ENCODE measurements at places on chromosomes 16 and 17.
A peak's percentile ranks its signal among the peaks of the same experiment; 100 is the strongest.

DNA sequence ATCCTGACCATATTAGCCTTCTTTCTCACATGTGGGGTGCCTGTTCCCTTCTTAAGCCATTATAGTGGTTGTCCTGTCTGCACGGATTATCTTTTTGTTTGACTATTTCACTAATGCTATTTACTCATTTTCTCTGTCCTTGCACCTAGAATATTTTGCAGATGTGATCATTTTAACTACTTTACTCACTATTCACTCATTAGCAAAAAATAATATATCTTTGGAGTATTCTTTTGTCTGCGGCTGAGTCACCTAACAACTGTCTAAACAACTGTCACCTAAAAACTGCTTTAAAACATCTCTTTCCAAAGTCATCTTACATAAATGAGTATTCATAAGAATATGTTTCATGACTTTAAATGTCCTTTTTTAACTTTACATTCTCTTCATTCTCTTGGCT is 87.4 kb downstream of the KCNJ2 start:
- no peak for DNase-seq

- DNase-seq, result no peak
Observed at GRCh38 chr17:12330456-12330855, 309.8 kb downstream of the MAP2K4 start.

GRCh38 chr17:33234930-33235685 is 58.0 kb downstream of the ASIC2 start:
- no peak for DNase-seq

DNA sequence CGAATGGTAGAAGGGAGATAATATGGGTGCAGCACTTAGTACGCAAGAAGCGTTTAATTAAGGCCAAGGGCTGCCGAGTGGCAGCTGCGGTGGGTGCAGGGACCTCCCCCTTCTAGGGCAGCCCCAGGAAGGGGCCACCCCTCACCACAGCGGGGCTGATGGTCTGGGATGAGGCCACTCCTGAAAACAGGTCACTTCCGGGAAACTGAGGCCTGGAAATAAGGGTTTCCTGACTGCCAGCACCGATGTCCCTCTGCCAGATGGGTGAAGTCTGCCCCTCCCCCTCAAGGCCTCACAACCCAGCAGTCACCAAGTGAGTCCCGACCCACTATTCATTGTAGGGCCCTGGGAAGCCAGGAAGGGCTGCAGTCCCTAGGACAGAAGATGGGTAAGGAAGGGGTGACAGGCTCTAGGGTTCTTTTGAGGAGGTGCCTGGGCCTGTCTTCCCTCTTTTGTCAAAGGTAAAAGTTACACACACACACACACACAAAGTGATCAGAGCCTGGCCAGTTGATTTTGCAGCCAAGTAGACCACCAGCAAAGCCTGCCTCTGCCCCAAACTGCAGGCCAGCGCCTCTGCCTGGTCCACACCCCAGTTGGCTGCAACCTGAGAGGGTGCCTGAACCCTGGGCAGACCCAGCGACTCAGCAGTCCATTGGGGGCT is 12.5 kb downstream of the SREBF1 start:
- DNase-seq, result no peak

DNA sequence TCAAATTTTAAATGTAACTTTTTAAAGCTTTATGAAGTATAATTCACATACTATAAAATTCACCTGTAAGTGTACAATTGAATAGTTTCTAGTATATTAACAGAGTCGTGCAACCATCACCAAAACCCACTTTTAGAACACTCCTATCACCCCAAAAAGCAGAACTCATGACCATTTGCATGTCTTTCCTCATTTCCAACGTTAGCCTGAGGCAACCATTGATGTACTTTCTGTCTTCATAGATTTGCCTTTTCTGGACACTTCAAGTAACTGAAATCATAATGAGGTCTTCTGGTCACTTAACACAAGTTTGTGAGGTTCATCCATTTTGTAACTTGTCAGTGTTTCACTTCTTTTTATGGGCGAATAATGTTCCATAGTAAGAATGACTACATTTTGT is 33.2 kb downstream of the METTL16 start:
- no peak for DNase-seq

GRCh38 chr16:68257251-68257905 is 6.9 kb upstream of the SLC7A6 start:
- no peak for DNase-seq

GRCh38 chr16:87966064-87966645 is 14.9 kb downstream of the BANP start:
- no peak for DNase-seq

DNA sequence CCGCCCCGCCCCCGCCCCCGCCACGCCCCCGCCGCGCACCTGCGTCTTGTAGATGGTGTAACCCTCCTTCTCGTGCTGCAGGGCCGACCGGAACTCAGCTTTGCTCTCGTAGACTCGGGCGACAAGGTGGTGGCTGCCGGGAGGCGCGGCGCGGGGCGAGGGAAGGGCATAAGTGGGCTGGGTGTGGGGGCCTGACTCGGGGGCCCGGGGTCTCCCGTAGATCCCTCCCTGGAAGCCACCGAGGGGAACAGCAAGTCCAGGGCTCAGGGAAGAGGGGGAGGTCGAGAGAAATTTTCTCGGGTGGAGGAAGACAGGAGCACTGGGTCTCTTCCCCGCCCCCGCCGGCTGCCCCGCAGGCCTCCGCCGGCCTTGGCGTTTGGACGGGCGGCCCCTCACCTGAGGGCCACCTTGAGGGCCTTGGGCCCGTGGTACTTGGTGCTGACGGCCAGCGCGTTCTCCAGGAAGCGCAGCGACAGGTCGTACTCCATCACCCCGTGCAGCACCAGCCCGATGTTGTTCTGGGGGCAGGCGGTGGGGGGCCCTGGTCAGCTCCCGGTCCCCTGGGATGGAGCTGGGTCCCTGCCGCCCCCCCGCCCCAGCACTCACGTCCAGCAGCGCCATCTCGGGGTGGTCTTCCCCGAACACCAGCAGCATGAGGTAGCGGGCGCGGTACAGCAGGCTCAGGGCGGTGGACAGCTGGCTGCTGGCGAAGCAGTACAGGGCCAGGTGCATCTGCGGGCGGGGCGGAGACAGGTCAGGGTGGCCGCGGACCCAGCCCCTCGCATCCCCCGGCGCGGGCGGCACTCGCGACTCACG is 19.4 kb downstream of the CLUH start:
- no peak for DNase-seq

DNA sequence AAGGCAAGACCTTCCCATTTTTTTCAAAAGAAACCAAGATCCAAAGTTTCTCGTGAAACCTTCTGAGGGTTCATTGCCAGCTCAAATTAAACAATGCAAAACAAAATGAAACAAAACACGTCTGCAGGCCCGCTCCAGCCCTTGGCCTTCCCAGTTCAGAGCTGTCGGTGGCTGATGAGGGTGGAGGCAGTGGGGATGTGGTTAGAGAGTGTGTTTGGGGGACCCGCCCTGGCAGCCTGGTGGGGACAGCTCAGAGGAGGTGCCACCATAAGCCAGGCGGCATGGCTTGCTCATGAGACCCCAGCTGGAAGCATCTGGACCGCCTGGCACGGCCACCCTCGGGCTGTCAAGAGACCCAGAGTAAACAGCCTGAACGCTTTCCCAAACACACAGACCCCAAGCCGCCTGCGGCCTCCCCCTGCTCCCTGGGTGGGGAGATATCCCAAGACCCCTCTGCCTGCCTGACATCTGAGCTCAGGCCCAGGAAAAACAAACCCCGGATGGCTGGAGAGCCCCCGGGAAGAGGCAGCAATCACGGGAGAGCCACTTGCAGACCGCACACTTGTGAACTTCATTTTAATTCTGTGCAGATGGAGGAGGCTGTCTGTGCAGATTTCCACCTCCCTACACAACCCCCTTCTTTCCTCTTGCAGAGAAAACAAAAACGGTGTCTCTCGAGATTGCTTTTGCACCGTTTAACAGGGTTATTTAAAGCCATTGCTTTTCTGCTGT is 35.4 kb upstream of the LITAF start:
- DNase-seq, result no peak

- no peak for DNase-seq
Observed at GRCh38 chr17:29257756-29258155, 11.1 kb downstream of the CRYBA1 start.

- no peak for DNase-seq
Observed at GRCh38 chr17:6019959-6020358, 50.2 kb upstream of the WSCD1 start.

DNA sequence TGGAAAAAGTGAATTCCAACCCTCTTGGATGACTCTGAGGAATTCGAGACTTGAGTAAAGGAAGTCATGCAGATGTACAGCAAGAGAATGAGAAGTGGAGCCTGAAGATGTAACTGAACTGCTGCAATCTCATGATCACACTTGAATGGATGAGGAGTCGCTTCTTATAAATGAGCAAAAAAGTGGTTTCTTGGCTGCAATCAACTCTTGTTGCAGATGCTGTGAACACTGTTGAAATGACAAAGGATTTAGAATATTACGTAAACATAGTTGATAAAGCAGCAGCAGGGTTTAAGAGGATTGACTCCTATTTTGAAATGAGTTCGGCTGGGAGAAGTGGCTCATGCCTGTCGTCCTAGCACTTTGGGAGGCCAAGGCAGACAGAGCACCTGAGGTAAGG is 25.5 kb downstream of the ASPA start:
- DNase-seq, result no peak

DNA sequence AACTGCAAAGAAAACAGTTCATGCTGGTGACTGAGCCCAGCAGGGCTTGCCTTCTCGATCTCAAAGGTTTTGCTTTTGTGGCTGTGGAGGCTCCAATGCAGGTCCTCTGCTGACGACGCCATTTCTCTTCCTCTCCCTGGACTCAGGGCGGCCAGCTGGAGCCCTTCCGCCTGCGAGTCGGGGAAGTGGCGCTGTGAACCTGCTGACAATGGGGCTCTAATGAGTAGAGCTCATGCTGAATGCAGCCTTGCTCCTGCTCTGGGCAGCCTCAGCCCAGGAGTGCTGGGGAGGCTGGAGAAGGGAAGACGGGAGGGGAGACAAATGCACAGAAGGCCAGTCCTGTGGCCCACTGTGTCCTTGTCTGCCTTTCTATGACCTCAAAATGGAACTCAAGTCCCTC is 43.8 kb downstream of the VAC14 start:
- DNase-seq, result no peak

GRCh38 chr17:4293572-4293971 is 29.8 kb upstream of the ANKFY1 start:
- DNase-seq, result no peak

- DNase-seq, result peak; percentile 18
Observed at GRCh38 chr17:42276359-42276608, at the start of gene STAT5B. Gene STAT5B, minus strand, starts transcription at chr17:42276391. Its CDS starts 44,264 bp downstream, at chr17:42232127.

DNA sequence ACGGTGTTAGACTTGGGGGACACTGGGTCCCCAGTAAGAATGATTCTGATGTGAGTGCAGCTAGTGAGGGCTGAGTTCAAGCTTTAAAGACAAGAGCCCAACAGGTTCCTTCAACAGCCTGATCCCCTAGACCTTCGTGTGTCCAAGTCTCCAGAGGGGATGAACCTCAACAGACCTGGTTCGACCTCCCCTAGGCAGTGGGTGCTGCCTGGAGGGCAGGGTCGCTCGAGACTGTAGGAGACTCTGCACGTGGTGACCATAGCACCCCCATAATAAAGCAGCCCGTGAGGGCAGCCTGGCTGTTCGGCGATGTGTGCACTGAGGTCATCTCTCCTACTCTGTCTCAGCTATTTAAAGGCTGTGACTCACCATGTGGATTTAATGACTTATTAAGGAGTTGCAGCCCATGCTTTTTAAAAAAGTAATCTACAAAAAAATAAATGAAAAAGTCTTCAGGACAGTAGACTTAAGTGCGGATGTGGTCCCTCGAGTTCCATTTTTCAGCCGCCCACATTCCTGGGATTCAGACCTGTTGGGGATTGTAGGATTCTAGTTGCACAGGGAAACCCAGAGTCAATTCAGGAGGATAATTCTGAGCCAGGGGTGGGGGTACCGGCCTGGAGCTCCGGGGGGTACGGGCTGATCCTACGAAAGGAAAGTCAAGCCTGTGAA is 23.4 kb upstream of the METRNL start:
- DNase-seq, result no peak

DNA sequence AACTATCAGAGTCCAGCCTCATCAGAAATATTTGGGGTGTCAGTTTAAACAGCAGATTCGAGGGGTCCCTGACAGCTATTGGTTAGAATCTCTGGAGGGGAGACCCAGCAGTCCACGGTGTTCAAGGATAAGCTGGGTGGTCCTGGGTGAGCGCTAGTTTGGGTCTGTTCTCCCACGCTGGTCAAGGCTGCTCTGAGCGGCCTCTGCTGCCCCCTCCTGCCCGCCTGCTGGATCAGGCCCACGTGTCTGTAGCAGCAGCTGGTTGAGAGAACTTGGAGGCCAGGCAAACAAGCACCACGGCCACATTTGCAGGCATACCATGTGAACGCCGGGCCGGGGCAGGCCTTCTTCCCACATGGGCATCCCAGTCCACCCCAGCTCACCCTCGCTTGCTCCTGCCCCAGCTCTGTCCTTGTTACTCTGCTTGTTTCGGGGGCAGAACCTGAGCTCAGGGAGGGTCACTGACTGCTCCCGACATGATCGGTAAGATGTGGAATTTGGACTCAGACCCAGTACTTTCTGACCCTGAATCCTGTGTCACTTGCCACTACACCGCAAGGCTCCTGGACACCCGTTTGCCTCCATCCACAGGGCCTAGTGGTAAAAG is 7.4 kb downstream of the FOXF1 start:
- DNase-seq, result no peak

GRCh38 chr17:72591289-72592241 is 470.7 kb downstream of the SOX9 start:
- no peak for DNase-seq

DNA sequence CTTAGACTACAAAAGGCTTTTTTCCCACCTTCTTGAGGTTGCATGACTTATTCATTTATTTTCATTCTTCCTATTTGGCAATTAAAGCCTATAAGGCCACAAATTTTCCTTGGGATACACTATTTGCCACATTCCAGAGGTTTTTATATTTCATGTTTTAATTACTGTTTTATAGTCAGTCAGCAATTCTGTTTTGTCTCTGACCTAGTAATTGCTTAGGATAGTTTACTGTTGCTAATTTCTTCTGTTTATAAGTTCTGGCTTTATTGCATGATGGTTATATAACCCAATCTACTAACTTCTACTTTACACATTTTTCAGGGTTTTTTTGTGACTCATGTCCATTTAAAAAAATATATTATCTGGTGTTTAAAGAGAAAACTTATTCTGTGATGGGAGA is 2.5 kb downstream of the ZNF23 start:
- no peak for DNase-seq

DNA sequence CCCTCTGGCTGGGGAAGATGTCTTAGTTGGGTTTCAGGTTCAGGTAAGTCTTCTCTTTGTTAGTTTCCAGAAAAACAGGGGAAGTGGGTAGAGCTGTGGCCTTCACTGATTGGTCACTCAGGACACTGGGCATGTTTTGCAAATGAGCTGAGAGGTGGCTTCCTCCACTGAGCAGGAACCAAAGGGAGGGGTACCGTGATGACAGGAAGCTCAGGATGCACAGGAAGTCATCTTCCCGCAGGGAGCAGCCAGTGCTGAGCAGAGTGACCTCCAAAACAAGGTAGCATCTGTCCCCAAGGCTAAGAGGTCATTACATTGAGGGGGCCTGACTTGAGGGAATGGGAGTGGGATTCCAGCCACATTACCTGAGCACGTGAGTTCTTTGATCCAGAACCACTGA is 5.6 kb downstream of the NT5C start:
- DNase-seq, result no peak

- DNase-seq, result no peak
Observed at GRCh38 chr17:12431188-12431587, 234.5 kb upstream of the MYOCD start.
